Fibroblast of skin of left biceps (primary cell): ENCODE measurements at places on chromosomes 5 and 9.

- DNase-seq: no peak
Observed at GRCh38 chr5:132987531-132988408, 24.3 kb upstream of the AFF4 start.

GRCh38 chr9:12785941-12786340 lies 11.1 kb downstream of the LURAP1L start:
- DNase-seq: no peak

GRCh38 chr5:176570044-176570443 lies 20.9 kb downstream of the CDHR2 start:
- DNase-seq: no peak

DNA sequence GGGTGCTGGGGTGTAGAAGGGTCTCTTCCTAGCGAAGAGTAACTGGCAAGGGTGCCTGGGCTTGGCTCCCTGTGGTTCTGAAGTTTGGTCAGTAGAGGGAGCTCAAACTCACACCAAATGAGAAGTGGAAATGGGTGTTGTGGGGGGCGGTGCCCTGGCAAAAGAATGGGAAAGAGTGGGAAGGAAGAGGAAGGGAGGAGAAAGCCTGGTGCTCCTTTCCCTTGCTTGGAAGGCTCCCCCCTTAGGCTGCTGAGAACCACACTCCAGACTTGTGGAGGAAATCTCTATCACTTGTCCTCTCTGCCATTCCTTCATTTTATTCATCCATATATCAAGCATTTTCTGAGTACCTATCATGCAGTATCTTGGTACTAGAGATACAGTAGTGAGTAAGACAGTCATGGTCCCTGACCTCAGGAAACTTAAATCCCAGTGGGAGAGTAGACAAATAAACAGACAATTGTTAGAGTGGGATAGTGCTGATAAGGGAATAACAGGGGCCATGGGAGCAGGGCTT lies 13.0 kb downstream of the SLC4A9 start:
- DNase-seq: peak; percentile 43

DNA sequence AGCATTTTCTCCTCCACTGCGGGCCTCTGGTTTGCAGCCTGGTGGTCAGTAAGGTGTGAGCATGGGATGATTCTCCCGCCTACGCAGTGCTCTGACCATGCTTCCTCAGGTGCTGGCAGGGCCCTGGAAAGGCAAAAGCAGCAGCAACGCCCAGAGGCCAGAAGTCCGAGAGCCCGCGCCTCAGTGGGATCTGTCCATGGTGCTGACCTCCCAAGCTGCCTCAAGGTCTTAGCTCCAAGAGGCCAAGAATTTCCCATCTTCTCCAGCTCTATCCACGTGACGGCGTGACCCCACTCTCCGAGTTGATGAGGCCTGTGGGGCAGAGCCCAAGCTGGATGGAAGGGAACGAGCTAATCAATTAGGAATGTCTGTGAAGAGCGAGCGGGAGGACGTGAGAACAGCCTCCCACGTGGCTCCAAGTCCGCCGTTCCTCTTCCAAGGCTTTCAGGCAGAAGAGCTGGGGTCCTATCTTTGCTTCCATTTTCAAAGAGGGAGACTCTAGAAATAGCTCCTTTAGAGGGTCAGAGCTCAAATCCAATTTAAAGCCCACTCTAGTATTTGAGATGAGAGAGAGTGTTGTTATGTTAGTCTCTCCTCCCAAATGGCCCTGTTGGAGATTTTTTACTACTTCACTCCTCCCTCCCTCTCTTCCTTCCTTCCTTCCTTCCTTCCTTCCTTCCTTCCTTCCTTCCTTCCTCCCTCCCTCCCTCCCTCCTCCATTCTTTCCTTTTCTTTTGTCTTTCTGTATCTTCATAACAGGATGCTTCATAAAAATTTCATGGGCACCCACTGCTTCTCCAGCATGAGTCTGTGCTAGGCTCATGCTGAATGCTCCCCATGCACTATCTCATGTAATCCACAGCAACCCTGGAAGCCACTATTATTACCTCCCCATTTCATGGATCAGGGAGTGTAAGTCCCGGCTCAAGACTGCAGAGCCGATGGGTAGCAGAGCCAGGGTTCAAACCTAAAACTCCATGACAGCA lies 69.3 kb downstream of the OLFM1 start:
- no peak for DNase-seq

GRCh38 chr5:161023551-161023950 lies 171.5 kb upstream of the ATP10B start:
- no peak for DNase-seq

GRCh38 chr5:120640778-120641177 lies 176.7 kb downstream of the PRR16 start:
- DNase-seq: no peak

GRCh38 chr9:32571969-32572899 lies 725 bp downstream of the NDUFB6 start:
- DNase-seq: no peak

DNA sequence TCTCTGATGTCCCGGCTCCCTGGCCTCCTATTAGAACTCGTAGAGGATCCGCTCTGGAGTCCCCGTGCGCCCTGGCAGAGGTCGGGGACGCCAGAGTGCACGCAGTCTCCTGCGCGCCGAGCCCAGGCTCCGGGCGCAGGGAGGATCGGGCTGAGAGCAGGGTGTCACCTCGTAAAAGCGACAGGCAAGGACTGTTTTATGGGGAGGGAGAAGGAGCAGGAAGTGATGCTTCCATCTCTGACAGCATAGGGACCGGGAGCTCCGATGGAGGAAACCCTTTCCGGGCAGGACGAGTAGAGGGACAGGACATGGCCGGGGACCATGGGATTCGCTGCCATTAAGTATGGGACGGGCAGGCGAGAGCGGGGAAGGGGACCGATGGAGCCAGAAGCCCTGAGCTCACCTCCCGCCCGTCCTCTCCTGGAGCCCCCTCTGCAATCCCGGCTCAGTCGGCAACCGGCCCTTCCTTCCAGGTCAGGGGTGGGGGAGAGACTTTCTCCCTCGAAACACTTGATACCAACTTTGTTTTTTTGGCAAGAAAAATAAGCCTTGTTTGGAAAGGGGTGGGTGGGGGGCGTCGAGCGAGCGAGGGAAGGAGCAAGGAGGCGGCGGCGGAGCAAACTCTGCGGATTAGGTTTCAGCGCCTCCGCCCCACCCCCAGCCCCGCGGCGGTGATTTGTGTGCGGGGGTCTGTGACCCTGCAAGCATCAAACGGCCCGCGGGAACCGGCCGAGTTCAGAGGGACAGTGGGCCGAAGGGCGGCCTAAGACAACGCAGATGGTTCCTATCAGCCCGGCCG lies 12.6 kb downstream of the LMX1B start:
- no peak for DNase-seq

DNA sequence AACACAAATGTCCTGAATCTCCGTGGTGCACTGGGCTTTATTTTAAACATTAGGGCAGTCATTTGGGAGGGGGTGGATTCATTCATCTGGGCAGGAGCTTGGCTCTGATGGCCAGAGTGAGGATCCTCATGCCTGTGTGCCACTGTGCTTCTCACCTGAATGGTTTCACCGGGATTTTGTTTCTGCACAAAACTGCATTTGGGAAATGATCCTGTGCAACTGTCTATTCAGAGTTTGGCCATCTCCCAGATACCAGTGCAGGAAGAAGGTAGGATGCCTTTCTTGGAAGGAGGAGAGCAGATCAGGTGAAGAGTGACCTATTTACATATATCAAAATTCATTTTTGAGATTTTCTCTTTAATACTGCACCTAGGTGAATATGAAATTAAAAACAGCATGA lies 514.4 kb upstream of the SEMA6A start:
- DNase-seq: no peak

- DNase-seq: no peak
Observed at GRCh38 chr5:106311230-106311915, 1359.4 kb downstream of the EFNA5 start.

GRCh38 chr9:28938981-28939380 lies 1365.7 kb upstream of the C9orf72 start:
- DNase-seq: no peak

- DNase-seq: no peak
Observed at GRCh38 chr9:95305770-95306492, 11.6 kb downstream of the FANCC start.

GRCh38 chr9:136372561-136373299 lies 739 bp downstream of the CARD9 start:
- DNase-seq: no peak

DNA sequence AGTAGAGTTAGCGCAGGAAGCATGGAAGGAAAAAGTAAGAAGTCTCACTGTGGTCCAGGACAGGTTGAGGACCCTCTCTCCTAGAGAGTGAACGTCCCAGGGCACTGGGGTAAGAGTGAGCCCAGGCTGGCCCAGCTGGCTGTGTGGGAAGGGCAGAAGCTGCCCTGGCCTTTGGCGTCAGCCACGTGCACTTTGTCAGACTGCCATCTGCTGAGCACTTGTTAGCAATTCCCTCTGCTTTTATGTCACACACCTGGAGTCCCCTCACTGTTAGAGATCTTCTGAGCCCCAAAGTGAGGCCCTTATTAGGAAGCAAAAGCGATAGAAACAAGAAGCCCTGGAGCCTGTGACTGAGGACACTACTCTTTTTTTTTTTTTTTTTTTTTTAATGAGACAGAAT lies 79.1 kb downstream of the UGCG start:
- no peak for DNase-seq

DNA sequence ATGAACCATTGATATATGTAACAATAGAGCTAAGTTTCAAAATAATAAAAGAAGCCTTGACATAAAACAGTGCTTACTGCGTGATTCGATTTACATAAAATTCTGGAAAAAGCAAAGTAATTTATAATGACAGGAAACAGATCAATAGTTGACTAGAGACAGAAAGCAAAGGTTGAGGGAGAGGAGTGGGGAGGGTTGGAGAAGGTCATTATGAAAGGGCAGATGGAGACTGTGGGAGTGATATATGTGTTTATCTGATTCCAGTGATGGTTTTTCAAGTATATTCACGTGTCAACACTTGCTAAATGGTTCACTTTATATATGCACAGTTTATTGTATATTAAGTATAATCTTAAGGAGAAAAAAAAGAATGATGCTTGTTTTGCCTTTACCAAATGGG lies 1885.7 kb upstream of the NUDT12 start:
- no peak for DNase-seq

- DNase-seq: no peak
Observed at GRCh38 chr5:73256012-73256411, 83.0 kb downstream of the TMEM174 start.

GRCh38 chr9:87069690-87070089 lies 122.4 kb upstream of the GAS1 start:
- no peak for DNase-seq

DNA sequence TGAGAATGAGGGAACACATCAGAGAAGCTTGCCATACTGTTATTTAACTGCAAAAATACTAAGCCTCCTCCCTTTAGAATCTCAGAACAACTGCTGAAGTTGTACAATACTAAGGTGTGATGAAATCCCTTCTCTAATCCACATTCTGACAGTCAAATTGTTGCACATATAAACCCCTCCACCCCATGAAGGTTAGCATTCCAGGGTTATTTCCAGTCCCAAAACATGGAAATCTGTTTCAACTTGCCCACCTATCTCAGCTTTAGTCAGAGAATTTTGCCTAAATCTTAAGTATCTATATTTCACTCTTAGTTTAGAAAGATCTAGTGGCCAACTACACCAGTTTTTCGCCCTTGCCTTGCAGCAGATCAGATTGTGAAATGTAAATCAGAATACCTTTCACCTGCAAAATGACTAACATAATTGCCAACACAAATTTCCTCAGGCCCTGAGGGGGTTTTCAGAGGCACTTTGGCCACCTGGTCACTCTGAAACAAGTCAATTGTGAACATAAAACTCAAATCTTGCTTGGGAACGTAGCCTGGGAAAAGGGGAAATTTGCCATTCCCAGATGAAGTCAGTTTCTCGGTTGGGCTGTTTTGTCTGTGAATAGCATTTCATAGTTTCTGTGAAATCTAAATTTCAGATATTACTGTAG lies 93.9 kb downstream of the EFNA5 start:
- no peak for DNase-seq

DNA sequence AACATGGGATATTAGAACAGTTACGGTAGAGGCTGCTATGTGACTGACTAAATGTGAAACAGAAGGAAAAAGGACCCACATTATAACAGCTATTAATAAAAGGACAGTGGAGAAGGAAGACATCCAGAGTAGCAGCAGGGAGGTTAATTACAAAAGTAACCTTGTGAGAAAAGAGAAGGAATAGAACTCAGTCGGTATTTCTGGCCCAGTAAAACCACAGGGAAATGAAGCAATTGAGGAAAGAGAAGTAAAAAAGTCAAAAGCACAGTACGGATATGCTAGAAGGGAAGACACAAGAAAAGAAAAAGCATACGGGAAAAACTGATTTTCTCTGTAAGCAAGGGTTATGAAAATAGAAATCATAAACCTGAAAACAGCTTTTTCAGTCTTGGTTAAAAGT lies 164.7 kb downstream of the RFX3 start:
- no peak for DNase-seq

GRCh38 chr5:65279603-65280002 lies 202.1 kb downstream of the ADAMTS6 start:
- DNase-seq: no peak

GRCh38 chr5:58786035-58786434 lies 203.2 kb downstream of the RAB3C start:
- DNase-seq: no peak

GRCh38 chr9:32413424-32413823 lies 29.0 kb downstream of the ACO1 start:
- DNase-seq: no peak

GRCh38 chr5:14441641-14442040 lies 140.0 kb upstream of the OTULINL start:
- no peak for DNase-seq

- peak; percentile 66 for DNase-seq
Observed at GRCh38 chr5:172798422-172799215, 27.6 kb upstream of the DUSP1 start.

- DNase-seq: no peak
Observed at GRCh38 chr5:167937635-167937998, 353.8 kb upstream of the WWC1 start.

DNA sequence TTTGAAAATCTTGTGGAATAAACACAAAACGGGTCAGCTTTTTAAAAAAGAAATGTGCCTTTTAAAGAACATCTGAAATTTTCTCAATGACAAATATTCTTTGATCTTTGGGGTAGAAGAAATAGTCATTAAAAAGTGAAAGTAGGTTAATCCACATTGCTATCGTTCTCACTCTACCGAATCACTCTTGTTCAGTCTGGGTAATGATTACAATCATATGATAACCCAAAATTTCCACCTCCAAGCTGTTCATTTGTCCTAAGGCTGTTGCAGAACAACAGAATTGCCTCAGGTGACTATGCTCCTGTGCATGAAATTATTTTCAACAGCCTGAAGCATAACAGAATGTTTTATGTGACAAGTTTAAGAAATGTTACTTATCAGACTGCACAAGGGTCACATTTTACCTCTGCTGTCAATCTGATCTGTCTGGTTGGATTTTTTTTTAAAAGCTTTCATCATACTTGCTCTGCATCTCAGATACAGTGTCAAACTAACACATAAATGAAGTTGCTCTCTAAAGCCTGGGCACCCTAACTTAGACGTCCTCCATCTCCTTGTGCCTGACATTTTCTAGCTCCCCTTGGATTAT lies 227.3 kb downstream of the LURAP1L start:
- DNase-seq: no peak

- DNase-seq: no peak
Observed at GRCh38 chr5:64018966-64019365, 56.7 kb upstream of the HTR1A start.

- no peak for DNase-seq
Observed at GRCh38 chr5:123505633-123506032, 6.3 kb upstream of the CSNK1G3 start.
